ENCODE measurements at places on chromosomes 2 and 18.

DNA sequence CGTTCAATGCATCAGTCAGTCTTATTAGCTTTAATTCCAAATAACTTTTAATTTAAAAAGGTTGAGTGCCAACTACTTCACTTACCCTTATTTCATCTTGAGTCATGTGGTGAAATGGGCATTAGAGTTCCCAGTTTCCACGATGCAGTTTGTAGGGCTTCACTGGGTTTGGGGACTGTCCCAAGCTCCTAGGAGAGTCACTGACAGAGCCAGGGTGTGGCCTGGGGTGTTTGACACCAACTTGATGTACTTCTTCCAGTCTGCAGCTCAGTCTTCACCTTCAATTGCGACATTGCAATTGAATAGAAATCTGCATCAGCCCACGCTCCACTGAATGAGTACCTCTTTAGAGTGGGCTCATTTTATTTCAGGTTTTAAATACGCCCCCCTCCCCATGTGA, 165.3 kb downstream of the ARL4C start:
- no peak for DNase-seq

DNA sequence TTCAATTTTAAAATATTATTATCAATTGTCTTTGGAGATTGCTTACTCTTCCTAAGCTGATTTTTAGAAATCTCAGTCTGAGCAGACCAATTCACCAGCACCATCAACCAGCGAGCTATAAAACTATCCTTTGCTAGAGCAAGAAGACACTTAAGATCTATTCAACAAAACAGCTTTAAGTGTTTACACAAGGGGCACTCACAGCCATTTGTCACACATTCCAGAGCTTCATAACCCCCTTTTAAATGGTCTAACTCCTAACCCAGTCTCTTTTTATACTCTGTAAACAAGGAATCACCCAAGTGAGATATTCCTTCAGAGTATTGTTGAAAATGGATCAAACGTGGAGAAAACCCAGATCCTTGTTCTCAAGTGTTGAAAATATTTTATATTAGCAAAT, 1294.1 kb upstream of the CHAC2 start:
- DNase-seq = no peak

DNA sequence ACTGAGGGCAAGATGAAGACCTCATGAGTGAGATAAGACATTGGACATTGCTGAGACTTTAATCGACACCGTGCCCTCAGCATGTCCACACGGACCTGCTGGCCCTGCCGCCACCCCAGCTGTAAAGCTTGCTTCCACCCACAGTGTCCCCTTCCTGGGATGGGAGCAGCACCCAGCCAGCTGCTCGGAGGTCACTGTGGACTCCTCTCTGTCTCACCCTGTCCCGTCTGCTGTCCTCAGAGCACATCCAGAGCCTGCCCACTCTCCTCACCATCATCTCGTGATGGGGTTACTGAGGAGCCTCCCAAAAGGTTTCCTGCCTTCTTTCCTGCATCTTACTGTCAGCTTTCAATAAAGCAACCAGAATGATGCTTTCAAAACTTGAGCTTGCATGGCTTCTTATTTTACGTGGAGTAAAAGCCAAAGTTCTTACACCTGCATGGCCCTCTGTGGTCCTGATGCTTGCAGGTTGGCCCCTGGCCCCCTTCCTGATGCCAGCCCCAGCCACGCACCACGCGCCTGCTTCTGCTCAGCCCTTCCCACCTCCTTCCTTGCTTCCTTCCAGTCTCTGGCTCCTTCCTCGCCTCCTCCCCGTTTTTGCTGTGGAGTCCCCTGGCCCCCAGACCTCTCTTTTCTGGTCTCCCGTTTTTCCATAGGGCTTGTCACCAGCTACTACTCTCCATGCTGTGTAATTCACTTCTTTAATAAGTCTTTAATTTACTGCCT, 67.0 kb downstream of the DGKD start:
- DNase-seq = no peak

- DNase-seq = no peak
Observed at GRCh38 chr2:11581124-11581796, 47.4 kb downstream of the GREB1 start.

DNA sequence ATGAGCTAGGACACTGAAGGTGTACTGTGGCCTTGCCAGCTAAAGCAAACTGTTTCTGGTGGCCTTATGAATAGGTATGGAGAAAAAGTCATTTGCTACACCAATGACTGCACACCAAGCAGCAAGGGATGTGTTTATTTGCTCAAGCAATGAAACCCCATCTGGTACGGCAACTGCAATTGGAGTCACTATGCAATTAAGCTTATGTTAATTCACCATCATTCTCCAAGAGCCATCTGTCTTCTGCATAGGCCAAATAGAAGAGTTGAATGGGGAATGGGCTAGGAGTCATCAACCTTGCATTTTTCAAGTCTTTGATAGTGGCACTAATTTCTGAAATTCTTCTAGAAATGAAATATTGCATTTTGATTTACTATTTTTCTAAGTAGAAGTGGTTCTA, 372.0 kb downstream of the KCNJ3 start:
- DNase-seq = no peak

- DNase-seq = no peak
Observed at GRCh38 chr2:69437751-69438154, 518 bp upstream of the NFU1 start.

GRCh38 chr2:200677721-200678532, 92.1 kb downstream of the AOX1 start:
- DNase-seq = no peak

GRCh38 chr2:31735716-31736115, 155.0 kb upstream of the SRD5A2 start:
- DNase-seq = no peak

GRCh38 chr2:38933653-38934052, 44.0 kb downstream of the ARHGEF33 start:
- DNase-seq = no peak

DNA sequence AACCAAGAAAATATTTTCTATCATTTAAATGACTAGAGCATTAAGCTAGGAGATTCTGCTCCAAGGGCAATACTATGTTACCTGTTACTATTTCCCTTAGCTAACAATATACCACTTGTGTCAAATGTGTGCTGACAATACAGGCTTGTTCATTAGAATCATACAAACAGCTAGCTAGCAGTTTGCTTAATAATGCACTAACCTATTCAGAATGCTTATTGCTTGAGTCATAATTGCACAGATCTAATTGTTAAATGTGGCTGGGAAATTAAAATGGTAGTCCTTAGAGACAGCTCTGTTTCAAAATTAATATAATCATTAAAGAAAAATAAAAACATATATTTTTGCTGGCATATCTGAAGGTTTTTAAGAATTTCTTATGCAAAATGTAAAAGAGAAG, 344.2 kb downstream of the ERBB4 start:
- DNase-seq = no peak

Data from KG1 (cell line).